IgD-negative memory B cell (primary cell): ENCODE measurements at places on chromosomes 7 and 10. TPM values are rescaled to one million over a fixed set of nuclear protein-coding genes. Genes with fewer than 3 reads are reported as not detected.

The ECD gene
- polyA plus RNA-seq, result 29.7 TPM

The PPP1R9A gene
- 2.2 TPM for polyA plus RNA-seq

The ORC5 gene
- 16.9 TPM for polyA plus RNA-seq

The PARD3 gene
- not detected for polyA plus RNA-seq

The CACNB2 gene
- polyA plus RNA-seq, result 0.79 TPM

The SGMS1 gene
- 12.4 TPM for polyA plus RNA-seq

The SLC26A5 gene
- not detected for polyA plus RNA-seq

The HABP2 gene
- polyA plus RNA-seq, result not detected

The UTF1 gene
- polyA plus RNA-seq, result not detected

The CUZD1 gene
- 1.0 TPM for polyA plus RNA-seq

The SPDYE11 gene
- polyA plus RNA-seq, result 0.19 TPM

The STEAP4 gene
- 0.09 TPM for polyA plus RNA-seq

The BMPER gene
- polyA plus RNA-seq, result not detected

The FAM25A gene
- polyA plus RNA-seq, result not detected

The CPVL gene
- 1.6 TPM for polyA plus RNA-seq

The FZD1 gene
- 0.23 TPM for polyA plus RNA-seq

The ACSL5 gene
- 52.3 TPM for polyA plus RNA-seq

The AKR1C4 gene
- polyA plus RNA-seq, result not detected

The CADPS2 gene
- not detected for polyA plus RNA-seq

The CCDC172 gene
- polyA plus RNA-seq, result not detected

The OR2A7 gene
- 1.1 TPM for polyA plus RNA-seq

The NACAD gene
- polyA plus RNA-seq, result not detected

The MYOF gene
- not detected for polyA plus RNA-seq

The PKD2L1 gene
- polyA plus RNA-seq, result not detected

The NPFFR1 gene
- not detected for polyA plus RNA-seq

The CDC14C gene
- not detected for polyA plus RNA-seq

The CLCN1 gene
- not detected for polyA plus RNA-seq

The PPP1R17 gene
- polyA plus RNA-seq, result not detected

The OR6B1 gene
- polyA plus RNA-seq, result not detected

The SNX13 gene
- polyA plus RNA-seq, result 12.1 TPM

The PRSS37 gene
- not detected for polyA plus RNA-seq

The ANKRD61 gene
- polyA plus RNA-seq, result 0.24 TPM

The SSC4D gene
- not detected for polyA plus RNA-seq

The ALOX5 gene
- polyA plus RNA-seq, result 193 TPM

The NEUROG3 gene
- not detected for polyA plus RNA-seq

The SDHAF3 gene
- 37.9 TPM for polyA plus RNA-seq

The TDRD1 gene
- polyA plus RNA-seq, result not detected

The C10orf88 gene
- 5.3 TPM for polyA plus RNA-seq

The MOGAT3 gene
- polyA plus RNA-seq, result not detected

The GDF2 gene
- polyA plus RNA-seq, result not detected

The SEMA3D gene
- not detected for polyA plus RNA-seq

The GFRA1 gene
- not detected for polyA plus RNA-seq

The NKX2-3 gene
- not detected for polyA plus RNA-seq

The MEIG1 gene
- 2.4 TPM for polyA plus RNA-seq
